ENCODE measurements at places on chromosomes 13 and 19.

GRCh38 chr13:73245246-73245645 is 186.4 kb downstream of the KLF5 start:
- no peak for DNase-seq

GRCh38 chr13:100564444-100565223 is 24.0 kb downstream of the GGACT start:
- no peak for DNase-seq

DNA sequence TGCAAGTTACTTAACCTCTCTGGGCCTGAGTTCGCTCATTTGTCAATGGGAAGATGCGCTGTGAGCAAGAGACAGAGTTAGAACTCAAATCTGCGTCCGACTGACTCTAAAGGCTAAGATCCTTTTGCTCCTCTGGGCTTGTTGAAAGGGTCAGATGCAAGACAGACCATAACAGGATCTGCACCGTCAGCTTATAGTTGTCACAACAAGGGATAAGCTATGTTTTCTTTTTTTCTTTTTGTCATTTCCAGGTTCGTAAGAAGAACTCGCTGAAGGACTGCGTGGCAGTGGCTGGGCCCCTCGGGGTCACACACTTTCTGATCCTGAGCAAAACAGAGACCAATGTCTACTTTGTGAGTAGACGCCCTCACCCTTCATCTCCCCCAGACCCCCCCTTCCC is 1.1 kb downstream of the PPAN start:
- no peak for DNase-seq

GRCh38 chr13:98476106-98476505 is 100.8 kb downstream of the STK24 start:
- no peak for DNase-seq

- no peak for DNase-seq
Measured at GRCh38 chr19:11446271-11446651, 10.8 kb downstream of the PRKCSH start.

DNA sequence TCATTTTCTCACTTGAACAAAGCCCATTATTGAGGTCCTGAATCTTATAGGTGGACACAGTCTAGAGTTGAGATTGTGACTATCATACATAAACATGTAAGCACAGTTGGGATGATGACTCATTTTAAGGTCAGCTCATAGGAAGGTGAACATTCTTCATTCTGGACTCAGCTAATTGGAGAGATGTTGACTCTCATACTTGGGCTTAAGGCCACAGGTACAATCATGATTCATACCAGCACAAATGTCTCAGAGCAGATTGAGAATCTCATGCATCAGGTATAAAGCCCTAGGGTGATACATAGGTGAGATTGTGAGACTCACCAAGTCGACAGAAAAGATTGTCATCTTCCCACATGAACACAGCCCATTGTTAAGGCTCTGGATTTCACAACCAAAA is 62.3 kb upstream of the ZNF724 start:
- DNase-seq = no peak

GRCh38 chr13:114002009-114002544 is 28.2 kb upstream of the C13orf46 start:
- DNase-seq = no peak

GRCh38 chr19:7304200-7304599 is 10.0 kb upstream of the INSR start:
- no peak for DNase-seq

GRCh38 chr19:12922959-12923358 is 3.9 kb upstream of the SYCE2 start:
- no peak for DNase-seq

DNA sequence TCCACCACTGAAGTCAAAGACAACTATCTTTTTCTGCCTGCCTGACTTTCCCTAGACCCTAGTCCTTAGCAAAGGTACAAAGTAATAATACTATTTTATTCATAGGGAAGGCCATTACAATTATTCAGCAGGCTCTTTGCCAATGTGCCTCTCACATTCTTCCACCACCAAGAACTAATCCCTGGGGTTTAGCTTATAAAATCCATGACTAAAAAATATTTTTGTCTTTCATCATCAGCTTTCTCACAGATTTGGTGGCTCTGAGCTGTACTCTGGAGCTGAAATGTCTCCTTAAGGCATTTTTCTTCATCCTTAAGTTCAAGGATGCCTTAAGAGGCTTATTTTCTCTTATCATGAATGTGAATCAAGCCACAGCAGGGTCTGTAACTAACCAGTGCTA is 96.1 kb downstream of the OXGR1 start:
- no peak for DNase-seq

DNA sequence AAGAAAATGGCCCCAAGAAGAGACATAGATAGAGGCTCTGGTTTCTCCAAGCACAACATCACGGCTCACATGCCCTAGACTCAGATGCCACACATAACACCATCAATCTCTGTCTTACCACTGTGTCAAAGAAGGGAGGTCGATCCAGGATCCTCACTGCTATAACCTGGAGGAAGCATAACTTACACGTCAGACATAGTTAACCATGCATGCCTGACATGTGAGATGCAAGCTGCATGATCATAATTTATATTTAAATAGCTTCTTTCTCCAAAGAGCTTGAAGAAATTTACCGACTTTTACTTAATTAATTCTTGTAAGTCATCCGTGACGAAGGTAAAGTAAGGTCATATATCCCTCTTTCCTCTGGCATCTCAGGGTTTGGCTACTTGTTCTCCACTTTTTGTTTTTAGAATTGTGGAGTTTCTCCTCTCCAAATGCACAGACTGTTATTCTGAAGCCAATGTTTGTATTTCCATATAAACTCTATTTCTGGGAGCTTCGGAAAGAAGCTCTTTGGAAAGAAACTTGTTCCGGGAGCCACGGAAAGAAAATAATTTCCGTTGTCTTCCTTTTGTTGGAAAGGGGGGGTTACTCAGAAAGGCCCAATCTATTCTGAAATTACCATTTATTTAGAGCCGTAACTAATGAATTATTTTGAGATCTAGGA is 205.6 kb downstream of the LHFPL6 start:
- no peak for DNase-seq

GRCh38 chr13:57932061-57932460 is 300.5 kb downstream of the PCDH17 start:
- peak; percentile 47 for DNase-seq
